IPS DF 19.7 (cell line): ENCODE measurements at places on chromosomes 4 and X.

DNA sequence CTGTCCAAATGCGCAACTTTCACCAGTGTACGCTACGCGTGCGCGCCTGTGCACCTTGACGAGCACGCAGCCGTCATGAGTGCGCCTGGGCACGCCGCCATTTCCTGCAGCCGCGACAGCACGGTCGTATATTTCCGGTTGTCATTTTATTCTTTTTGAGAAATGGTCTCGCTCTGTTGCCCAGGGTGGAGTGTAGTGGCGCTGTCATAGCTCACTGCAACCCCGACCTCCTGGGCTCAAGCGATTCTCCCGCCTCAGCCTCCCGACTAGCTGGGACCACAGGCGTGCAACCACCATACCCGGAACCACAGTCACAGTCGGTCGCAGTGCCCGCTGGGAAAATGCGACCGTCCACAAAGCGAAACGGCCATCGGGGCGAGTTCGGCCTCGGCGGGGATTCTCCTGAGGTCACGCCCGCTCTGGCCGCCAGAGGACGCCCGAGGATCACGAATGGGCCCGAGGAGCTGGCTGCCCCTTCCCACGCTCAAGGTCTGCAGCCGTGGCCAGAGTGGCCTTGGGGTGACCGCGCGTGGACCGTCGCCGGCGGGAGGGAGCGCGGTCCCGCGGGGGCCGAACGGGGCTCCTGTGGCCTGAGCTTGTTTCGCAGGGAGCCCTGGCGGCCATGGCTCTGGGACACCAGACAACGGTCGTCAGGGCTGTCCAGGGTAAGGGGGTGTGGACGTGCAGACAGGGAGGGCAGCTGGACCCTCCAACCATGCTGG lies 23.7 kb upstream of the PNMA3 start:
- DNase-seq: no peak

GRCh38 chr4:111228874-111229273 lies 606.0 kb upstream of the PITX2 start:
- no peak for DNase-seq

- DNase-seq: no peak
These were observed 80.0 kb downstream of the CLDN34 start for GRCh38 chrX:10047133-10047532.

DNA sequence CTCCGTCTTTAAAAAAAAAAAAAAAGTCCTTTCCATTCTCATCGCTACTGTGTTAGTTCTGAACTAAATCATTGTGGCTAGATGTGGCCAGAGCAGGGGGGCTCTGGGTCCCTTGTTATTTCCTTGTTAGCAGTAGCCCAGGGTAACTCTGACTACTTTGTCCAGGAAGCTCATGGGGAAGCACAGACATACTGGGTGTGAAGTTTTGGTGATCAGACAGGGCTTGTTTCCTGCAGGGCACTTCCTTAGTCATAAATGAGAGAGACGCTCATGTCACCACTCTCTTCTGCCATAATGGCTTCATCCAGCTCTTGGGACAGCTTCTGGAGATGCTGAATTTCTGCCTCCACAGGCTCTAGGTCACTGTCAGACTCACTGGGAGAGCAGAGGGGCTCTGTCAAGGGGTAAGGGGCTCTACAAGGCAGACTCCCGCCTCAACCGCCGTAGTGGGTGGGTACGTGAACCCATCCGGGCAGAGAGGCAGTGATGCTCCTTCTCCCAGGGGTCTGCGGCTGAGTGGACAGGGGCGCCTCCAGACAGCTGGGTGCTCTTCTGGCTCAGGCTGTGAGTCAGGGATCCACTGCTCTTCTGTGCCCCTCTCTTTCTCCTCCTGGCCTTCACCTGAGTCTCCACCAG lies 12.9 kb downstream of the STIM2 start:
- DNase-seq: no peak

DNA sequence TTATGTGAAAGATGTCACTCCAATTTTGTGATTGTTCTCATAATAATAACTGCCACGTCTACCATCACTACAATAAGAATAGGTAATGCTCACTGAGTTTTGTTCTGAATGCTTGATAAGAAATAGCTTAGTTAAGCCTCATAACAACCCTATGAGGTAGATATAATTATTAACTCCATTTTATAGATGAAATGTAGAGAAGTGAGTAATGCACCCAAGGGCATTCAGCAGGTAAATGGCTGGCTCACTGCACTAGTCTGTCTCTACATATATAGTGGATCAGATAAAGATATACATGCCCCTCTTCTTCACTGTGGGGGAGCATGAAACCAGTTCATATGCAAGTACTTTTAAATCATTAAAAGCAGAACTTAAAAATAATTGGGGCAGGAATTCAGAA lies 65.8 kb upstream of the SLC4A4 start:
- no peak for DNase-seq

DNA sequence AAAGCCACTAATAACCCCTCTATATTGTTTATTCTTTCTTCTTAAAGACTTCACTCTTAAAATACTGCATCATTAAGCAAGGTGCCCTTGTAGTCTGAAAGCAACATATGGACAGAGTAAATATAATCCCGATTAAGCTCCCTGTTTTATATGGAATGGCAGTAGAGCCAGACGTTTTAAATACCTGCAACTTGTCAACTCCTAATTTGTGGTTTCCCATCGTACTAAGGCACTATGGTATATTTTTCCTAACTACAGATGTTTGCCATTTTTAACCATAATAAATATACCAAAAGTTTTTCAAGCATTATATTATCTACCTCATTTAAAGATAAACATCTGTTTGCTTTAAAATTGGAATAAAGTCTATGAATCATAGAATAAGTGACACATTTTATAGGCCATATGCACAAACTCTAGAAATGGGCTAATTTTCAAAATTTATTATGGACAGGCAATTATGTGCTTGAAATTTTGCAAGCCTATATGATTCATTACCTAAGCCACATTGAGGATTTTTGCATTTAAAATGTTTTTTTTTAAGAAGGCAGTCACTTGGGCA lies 194.6 kb downstream of the FRMPD4 start:
- no peak for DNase-seq

- no peak for DNase-seq
These were observed 82.2 kb downstream of the MAML3 start for GRCh38 chr4:140071806-140072205.

- no peak for DNase-seq
These were observed 138.9 kb upstream of the IGFBP7 start for GRCh38 chr4:57249083-57249482.
